ENCODE measurements at places on chromosomes 12 and 14. TPM values are rescaled to one million over a fixed set of nuclear protein-coding genes. Genes with fewer than 3 reads are reported as not detected.

The LMNTD1 gene
- not detected for total RNA-seq

The SLC38A4 gene
- total RNA-seq = 3.2 TPM

The PIWIL1 gene
- not detected for total RNA-seq

The PSMA3 gene
- 182 TPM for total RNA-seq

The GYS2 gene
- total RNA-seq = not detected

The TNFAIP2 gene
- 10.5 TPM for total RNA-seq

The RPGRIP1 gene
- 0.40 TPM for total RNA-seq

The WNT1 gene
- total RNA-seq = not detected

The PROX2 gene
- not detected for total RNA-seq

The CAPRIN2 gene
- total RNA-seq = 6.1 TPM

The KRT80 gene
- total RNA-seq = 0.66 TPM

The SIRT4 gene
- 1.6 TPM for total RNA-seq

The LMO3 gene
- total RNA-seq = 8.1 TPM

The SLC5A8 gene
- 0.30 TPM for total RNA-seq

The SLIRP gene
- 194 TPM for total RNA-seq

The ETV6 gene
- total RNA-seq = 73.1 TPM

The OVCH1 gene
- total RNA-seq = not detected

The AVPR1A gene
- 0.37 TPM for total RNA-seq

The OR4N5 gene
- total RNA-seq = not detected

The C12orf42 gene
- not detected for total RNA-seq

The APOF gene
- total RNA-seq = 0.15 TPM

The KLRG1 gene
- total RNA-seq = 0.54 TPM

The PRKD1 gene
- 1.0 TPM for total RNA-seq

The LRFN5 gene
- total RNA-seq = 0.37 TPM

The GALNT16 gene
- total RNA-seq = 0.22 TPM

The PZP gene
- 0.05 TPM for total RNA-seq

The RNASE1 gene
- total RNA-seq = 244 TPM

The CCDC38 gene
- not detected for total RNA-seq

The PPP1R1A gene
- total RNA-seq = 5.2 TPM

The WDR20 gene
- total RNA-seq = 30.0 TPM

The PA2G4 gene
- 69.6 TPM for total RNA-seq

The STYK1 gene
- 53.3 TPM for total RNA-seq

The CLEC4D gene
- 0.16 TPM for total RNA-seq

The KRT86 gene
- total RNA-seq = not detected

The DPY19L2 gene
- 1.3 TPM for total RNA-seq

The HOXC4 gene
- total RNA-seq = not detected

The VRTN gene
- total RNA-seq = 0.30 TPM

The NOXRED1 gene
- 0.35 TPM for total RNA-seq

The FAM222A gene
- 5.5 TPM for total RNA-seq

The KRT1 gene
- total RNA-seq = not detected

The RHEBL1 gene
- 0.27 TPM for total RNA-seq

The SYT10 gene
- total RNA-seq = 0.15 TPM

The LHX5 gene
- total RNA-seq = not detected

The SLC6A15 gene
- 0.32 TPM for total RNA-seq

The UBE3B gene
- 52.0 TPM for total RNA-seq

The MGAT4C gene
- total RNA-seq = 0.24 TPM

The NTS gene
- total RNA-seq = not detected

The ERP27 gene
- 2.1 TPM for total RNA-seq

The MEG3 gene
- 11.0 TPM for total RNA-seq

The ESR2 gene
- total RNA-seq = 0.85 TPM

The BHLHE41 gene
- 13.3 TPM for total RNA-seq

The TAS2R20 gene
- total RNA-seq = 1.2 TPM

The SOAT2 gene
- not detected for total RNA-seq

The RDH12 gene
- total RNA-seq = not detected

Measured in colonic mucosa (tissue), 4 donors.